Right renal cortex interstitium (tissue), 3 donors: ENCODE measurements at places on chromosomes 5 and 9. TPM values are rescaled to one million over a fixed set of nuclear protein-coding genes. Genes with fewer than 3 reads are reported as not detected.

Gene SMIM33
- polyA plus RNA-seq, result not detected

Gene GKAP1
- polyA plus RNA-seq, result 18.4 TPM

DNA sequence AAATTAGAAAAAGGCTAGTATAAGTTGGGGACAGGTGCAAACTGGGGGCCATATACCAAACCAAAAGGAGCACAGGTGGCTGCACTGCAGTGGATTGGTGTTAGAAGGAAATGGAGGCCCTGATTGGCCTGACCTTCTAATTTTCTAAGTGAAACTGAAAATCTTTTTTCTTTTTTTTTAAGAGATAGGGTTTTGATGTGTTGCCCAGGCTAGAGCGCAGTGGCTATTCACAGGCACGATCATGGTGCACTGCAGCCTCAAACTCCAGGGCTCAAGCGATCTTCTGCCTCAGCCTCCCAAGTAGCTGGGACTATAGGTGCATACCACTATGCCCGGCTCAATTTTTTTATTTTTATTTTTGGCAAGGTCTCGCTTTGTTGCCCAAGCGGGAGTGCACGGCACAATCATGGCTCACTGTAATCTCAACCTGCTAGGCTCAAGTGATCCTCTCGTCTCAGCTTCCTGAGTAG lies 9.8 kb upstream of the CCDC69 start:
- DNase-seq, result no peak

DNA sequence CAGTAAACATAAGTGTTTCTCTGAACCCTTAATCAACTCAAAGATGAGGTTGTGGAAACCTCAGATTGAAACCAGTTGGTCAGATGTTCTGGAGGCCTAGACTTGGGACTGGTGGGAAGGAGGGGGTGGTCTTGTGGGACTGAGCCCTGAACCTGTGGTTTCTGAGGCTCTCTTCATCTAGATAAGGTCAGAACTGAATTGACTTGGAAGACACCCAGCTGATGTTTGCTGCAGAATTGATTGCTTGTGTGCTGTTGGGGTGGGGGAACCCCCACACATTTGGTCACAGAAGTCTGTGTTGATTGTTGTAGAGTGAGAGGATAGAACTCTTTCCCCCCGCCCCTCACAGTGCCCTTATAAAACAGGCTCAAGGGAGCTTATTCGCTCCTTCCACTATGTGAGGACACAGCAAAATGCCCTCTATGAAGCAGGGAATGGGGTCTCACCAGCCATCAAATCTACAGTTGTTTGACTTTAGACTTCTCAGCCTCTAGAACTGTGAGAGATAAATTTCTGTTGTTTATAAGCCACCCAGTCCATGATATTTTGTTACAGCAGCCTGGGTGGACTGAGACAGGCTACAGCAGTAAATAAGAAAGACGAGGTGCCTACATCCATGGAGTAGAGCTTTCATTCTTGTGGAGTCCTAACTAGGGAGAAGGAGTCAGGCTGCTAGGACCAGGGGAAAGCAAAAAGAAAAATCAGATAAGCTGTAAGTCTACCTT lies 25.7 kb upstream of the UGCG start:
- no peak for DNase-seq

GRCh38 chr9:82513976-82514735 lies 525.6 kb downstream of the SPATA31D1 start:
- DNase-seq, result no peak

DNA sequence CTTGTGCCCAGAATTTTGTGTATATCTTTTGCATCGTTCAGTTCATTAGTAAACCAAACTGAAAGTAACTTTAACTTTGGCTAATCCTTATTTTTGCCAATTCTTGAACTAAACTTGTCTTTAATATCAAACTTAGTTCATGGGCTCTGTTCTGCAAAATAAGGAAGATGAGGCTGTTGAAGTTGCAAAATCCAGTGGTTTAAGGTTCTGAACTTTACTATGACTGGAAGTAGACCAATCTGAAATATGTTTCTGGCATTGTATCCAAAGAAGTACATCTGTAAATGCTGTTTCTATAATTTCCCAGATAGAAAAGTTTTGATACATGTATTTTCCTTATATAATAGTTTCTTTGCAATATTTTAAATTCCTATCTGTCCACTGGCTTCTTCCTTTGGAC lies 238.1 kb downstream of the CETN3 start:
- no peak for DNase-seq

DNA sequence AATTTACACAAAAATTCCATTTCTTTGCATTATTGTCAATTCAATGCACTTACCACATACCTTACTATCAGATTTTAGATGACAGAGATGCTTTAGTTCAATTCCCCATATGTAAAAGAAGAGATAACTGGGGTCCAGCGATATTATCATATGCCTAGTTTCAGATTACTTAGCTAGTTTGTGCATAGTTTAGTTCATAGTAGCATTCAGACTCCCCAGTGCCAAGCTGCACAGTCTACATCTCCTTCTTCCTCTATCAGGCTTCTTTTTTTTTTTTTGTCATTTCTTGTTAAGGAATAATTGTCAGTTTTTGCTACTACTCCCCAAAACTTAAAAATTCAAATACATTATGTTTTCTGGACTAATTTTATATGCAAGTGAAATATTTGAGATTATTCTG lies 175.0 kb downstream of the SSBP2 start:
- no peak for DNase-seq

Gene TEX48
- polyA plus RNA-seq, result not detected

DNA sequence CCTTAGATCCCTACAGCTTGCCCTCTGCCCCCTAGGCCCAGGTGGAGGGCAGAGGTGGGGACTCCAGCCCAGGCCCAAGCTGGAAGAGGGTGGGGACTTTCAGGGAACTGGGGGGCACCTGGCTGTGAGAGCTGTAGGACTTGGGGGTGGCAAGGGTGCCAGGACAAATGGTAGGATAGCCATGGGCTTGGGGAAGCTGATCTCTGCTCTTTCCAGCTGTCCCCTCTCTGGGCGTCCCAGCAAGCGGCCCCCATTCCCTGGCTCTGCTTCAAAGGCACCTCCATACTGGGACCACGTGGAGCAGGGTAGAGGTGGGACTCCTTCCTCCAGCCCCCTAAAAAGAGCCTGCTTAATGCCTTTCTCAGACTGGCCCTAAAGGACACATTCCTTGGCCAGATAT lies 385 bp downstream of the LTC4S start:
- DNase-seq, result no peak

Gene FAM151B
- 2.5 TPM for polyA plus RNA-seq
